ENCODE measurements at places on chromosomes 7 and 10.

DNA sequence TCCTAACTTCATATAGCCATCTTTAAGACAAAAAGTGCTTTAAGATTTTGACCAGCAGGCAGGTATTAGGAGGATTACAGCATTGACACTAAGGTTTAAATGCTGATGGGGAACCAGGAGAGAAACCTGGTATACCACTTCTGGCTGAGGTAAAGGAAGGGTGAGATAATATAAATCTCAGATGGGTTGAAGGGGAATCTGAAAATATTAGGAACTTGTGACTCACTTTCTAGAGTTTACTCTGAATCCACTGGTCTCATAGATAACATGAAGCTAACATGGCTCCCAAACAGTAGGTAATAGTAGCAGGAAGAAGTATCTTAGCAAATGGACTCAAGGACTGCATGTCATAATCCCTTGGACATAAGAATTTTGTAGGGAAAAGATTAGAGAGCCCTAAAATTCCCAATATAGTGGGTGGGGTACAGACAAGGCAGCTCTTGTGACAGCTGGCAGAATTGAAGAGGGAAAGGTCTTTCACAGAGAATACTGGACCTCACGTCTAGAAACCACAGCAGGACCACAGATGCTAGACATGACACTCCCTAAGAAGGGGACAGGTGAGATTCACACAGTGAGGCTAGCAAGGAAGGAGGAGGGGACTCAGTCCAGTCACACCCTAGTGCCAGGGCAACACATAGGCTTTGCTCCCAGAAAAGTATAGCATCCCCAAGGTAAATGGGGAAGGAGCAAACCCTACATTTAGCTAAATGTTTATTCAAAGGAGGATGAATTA is 3.5 kb downstream of the PTTG1IP2 start:
- no peak for DNase-seq

DNA sequence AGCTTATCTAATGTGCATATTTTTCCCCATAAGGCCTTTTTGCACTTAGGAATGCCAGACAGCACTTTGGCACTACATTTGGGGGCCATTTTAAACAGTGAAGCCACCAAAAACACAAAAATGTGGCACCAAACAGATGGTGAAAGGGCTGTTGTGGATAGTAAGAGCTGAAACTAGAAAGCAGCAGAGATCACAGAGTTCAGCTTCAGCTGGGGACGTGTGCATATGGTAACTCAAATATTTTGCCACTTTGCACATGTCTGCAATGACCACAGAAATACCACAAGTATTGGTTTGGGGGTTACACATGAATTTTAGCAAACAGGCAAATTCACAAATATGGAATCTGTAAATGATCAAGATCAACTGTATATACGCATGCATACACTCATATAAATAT is 72.8 kb downstream of the PODXL start:
- no peak for DNase-seq

- DNase-seq: no peak
Measured at GRCh38 chr7:102889851-102890250, 22.9 kb upstream of the LRRC17 start.

DNA sequence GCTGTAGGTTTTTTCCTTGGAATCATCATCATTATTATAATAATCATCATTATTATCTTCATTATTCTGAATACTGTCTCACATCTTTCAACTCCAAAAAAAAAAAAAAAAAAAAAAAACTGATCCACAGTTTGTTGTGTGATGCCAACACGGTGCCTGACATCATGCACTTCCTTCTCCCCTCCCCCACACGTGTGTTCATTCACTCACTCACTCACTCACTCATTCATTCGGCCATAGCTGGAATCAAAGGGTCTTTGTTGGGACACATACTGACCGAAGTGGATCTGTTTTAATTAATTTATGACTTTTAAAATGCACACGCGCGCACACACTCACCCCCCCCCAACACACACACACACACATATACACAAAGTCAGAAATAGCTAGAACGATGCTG is 177.8 kb downstream of the PIP4K2A start:
- DNase-seq: no peak
